ENCODE measurements at places on chromosomes 3 and 15.

- no peak for DNase-seq
Observed at GRCh38 chr3:141294848-141295247, 63.2 kb downstream of the PXYLP1 start.

DNA sequence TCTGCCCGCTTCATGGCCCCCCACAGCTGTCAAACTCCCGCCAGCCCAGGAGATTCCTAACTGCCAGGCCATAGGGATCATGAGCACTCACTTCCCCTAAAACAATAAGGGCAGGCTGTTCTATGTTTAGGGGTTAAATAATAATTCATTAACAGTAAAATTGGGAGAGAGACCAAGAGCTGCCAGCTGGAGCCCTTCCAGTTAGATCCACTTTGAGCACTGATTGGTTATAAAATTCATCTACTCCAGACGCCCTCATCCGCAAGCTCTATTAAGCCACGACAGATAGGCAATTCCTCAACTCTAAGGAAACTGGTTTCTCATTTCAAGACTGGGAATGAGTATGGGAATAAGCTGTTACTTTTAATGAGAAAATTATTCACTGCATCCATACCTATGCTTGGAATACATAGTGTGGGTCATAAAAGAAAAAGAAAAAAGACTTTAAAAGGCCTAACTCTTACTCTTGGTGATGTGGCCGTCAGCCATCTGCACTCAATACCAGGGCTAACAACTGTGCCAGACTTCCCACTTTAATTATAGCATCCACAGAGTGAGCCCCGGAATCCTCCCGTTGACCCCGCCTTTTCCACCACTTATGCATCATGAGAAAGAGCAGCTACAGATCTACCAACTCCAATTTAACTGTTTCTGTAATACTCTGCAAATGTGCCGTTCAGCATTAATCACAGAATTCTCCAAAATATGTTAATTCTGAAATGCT is 44.5 kb downstream of the IL17RD start:
- DNase-seq, result no peak

DNA sequence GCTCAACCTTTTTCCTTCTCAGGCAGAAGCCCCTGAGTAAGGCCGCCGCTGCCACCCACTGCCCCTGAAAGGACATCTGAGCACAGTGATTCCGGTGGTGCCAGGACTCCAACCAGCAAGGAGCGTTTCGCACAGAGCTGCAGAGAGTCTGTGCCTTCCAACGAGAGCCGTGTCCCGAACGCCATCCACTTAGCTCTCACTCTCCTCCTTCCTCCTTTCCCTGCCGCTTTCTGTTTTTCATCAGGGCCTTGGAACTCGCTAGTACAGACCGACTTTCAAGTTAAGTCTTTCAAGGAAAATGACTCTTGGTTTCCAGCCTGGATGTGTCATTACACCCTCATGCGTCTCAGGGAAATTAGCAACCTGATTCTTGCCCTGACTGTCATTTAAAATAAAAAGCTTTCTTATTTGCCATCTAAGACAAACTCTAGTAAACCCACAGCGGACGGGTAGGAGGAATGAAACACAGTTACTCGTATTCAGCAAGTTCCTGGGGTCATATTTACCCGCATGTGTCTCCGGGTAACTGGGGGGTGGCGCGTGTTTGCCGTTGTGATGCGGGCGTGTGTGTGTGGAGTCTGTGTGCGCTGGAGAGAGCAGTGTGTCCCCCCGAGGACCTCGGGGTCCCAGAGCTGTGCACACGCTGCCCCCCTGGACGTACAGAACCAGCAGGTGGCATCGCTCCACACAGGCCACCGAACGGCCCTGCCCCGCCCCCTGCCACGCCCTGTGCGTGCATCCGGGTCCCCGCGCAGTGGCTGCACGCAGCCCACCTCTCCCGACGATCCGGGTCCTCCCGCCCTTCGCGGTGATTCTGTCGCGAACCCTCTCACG is 30.4 kb upstream of the ALDH1A3 start:
- no peak for DNase-seq

DNA sequence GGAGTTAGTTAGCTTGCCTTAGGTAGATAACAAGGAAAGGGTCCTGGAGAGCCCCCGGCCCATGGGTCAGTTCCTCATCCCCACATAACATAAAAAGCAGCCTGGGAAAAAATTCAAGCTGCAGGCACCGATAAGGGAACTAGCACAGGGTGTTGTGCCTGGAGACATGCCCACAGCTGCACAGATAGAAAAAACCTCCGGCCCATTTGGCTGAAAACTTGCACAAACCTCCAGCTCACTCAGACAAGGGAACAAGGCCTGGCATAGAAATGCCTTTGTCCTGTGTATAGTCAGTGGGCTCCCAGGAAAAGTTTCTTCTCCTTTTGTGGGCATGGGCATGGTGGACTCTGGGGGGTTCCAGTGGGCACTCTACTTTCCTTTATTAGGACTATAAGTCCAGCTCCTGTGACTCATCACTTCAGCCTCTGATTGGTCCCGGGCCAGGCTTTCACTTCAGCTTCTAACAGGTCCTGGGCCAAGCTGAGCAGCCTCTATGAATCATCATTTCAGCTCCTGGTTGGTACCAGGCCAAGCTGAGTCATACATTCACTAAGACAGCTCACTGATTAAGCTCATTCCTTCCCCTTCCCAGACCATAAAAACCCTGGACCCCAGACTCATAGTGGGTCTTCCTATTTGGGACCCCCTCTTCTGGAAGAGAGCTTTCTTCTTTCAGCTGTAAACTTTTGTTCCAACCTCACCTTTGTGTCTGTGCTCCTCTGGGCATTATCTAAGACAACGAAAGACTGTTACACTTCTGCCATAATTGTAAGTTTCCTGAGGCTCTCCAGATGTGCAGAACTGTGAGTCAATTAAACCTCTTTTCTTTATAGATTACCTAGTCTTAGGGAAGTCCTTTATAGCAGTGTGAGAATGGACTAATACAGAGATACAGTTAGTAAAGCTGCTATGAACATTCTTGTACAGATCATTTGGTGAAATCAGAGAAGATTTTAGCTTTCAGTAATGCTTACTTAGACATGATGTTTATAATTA is 348.0 kb upstream of the DPPA4 start:
- peak; percentile 93 for DNase-seq

All from esophagus muscularis mucosa (tissue), 4 donors.